Peyer's patch (tissue), 4 donors: ENCODE measurements at places on chromosomes 6 and 20.

DNA sequence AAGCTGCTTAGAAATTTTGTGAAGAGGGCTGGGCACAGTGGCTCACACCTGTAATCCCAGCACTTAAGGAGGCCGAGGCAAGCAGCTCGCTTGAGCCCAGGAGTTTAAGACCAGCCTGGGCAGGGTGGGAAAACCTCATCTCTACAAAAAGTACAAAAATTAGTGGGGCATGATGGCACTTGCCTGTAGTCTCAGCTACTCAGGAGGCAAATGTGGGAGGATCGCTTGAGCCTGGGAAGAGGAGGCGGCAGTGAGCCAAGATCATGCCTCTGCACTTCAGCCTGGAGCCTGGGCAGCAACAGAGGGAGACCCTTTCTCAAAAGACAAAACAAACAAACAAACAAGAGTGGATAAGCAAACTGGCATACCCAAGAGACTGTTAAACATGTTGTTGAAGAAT, 308.3 kb upstream of the ADGRB3 start:
- DNase-seq: peak; percentile 21

GRCh38 chr6:163483107-163483506, 68.6 kb downstream of the QKI start:
- no peak for DNase-seq

- DNase-seq: no peak
Measured at GRCh38 chr20:39298571-39299506, 336.7 kb downstream of the DHX35 start.

DNA sequence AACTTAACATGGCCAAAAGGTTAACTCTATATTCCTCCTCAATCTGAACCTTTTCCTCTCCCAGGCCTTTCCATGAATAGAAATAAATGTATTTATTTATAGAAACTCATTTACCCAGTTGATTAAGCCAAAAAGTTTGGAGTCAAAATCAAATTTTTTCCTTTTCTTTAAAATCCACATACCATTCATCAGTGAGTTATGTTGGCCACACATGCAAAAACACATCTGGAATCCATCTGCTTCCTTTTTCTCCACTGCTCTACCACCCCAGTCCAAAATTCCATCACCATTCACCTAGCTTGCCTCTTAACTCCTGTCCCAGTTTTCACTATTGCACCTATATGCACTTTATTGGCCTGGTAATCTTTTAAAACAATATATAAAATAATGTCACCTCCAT, 62.4 kb upstream of the TMEM200A start:
- no peak for DNase-seq

DNA sequence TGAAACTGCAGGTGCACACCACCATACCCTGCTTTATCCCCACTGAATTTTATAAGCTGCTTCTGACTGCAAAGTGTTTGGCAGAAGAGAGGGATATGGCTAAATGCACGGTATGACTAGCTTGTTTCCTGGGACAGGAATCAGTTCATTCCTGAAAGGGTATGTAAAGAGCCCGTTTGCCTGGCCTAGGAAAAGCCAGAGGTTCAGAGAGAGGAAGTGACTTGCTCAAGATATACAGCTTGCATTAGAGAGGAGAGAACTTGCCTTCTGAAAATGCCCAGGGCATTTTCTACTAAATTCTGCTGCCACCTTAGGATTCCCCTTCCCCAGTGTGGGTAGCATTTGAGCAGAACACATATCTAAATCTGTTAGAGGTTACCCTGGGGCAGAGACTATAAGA, 683 bp upstream of the GCNT2 start:
- no peak for DNase-seq

DNA sequence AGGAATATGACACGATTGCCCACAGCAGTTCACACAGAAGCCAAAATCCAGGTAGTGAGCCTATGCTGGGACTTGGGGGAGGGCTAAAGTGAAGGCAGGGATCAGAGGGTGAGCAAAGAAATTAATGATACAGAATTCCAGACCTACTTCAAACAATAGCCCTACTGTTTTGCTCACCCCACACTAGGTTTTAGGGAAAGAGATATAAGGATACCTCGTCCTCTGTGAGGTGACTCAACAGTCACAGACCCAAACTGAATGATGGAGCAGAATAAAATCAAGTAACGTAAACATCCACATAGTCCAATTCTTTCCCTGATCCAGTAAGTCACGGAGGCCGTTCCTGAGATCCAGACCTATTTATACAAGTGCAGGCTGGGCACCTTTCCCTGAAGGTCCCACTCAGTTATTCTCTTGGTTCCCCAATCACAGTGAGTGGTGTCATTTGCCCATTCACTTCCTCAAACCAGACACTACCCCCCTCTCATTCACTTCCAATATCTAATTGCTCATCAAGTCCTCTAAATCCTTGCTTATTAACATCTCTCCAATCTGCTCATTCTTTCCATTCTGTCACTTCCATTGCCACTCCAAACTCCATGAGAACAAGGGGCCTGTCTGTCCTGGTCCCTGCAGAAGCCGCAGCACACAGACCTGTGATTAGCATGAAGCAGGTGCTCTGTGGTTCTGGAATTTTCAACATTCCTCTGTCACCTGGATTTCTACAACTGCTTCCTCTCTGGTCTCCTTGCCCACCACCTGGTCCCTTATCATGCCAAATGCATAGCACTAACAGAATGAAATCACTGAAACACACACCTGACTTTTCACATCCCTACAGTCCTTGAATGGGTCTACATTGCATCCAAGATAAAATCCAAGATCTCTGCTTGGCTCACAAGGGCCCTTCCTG, 55.9 kb downstream of the ATXN1 start:
- DNase-seq: no peak

DNA sequence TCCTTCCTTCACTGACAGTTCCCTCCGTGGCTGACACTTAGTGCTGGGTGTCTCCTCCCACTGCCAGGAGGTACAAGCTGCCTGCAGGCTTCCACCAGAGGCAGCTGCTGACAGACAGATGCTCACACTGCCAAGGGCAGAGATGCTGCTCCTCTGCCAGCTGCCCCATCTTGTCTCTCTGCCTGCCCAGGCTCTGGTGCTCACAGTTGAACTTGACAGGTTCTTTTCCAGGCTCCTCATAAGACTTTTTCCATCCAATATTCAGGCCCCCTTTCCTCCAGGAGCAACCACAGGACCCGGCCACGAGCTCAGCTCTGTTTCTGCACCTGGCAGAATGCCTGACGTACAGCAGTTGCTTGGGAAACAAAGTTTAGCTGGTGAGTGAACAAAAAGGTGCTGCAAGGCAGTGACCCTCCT, 79.8 kb downstream of the PSMB1 start:
- DNase-seq: no peak

GRCh38 chr6:91710342-91710741, 1123.5 kb upstream of the MAP3K7 start:
- no peak for DNase-seq

DNA sequence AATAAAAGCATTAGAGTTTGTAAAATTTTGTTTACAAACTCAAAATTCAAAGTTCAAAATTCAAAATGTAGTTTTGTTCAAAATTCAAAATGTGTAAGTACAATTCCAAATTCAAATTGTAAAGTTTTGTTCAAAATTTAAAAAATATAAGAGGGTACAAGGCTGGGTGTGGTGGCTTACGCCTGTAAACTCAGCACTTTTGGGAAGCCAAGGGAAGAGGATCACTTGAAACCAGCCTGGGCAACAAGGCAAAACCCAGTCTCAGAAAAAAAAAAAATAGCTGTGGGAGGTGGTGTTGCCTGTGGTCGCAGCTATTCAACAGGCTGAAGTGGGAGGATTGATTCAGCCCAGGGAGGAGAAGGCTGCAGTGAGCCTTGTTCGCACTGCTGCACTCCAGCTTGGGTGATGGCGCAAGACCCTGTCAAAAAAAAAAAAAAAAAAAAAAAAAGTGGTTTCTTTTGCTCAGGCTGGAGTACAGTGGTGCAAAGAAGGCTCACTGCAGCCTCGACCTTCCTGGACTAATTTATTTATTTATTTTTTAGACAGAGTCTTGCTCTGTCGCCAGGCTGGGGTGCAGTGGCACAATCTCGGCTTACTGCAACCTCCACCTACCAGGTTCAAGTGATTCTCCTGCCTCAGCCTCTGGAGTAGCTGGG, 5.4 kb upstream of the ZBTB12 start:
- DNase-seq: no peak

DNA sequence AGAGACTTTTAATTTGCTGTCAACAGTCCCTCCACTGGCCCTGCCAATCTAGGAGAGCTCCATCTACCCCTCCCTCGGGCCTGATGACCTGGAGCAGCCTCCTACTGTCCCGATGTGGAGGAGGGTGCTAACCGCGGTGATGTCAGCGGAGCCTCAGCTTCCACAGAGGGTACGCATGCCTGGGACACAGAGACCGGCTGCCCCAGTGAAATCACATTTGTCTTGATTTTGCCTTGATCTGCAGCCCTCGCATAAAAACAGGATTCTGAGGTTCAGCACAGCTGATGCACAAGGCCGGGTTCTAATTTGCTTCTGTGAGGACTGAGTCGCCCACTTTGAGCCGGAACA, 77.6 kb downstream of the STK35 start:
- DNase-seq: no peak

DNA sequence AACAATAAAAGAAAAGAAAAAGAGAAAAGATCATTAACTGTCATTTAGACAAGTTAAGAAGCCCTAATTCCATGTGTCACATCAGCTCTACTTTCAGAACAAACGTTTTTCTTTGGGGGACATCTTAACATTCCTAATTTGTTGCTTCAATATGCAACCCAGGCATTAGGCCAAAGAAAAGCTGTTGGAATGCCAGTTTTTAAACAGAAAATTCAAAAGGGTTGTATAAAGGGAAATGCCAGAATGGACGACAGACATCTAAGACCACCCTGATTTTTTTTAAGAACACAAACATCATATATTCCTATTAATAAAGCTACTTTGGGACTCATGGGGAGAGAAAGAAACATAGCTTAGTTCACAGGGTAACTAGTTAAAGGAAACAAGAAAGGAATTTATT, 315.0 kb downstream of the GMDS start:
- no peak for DNase-seq

DNA sequence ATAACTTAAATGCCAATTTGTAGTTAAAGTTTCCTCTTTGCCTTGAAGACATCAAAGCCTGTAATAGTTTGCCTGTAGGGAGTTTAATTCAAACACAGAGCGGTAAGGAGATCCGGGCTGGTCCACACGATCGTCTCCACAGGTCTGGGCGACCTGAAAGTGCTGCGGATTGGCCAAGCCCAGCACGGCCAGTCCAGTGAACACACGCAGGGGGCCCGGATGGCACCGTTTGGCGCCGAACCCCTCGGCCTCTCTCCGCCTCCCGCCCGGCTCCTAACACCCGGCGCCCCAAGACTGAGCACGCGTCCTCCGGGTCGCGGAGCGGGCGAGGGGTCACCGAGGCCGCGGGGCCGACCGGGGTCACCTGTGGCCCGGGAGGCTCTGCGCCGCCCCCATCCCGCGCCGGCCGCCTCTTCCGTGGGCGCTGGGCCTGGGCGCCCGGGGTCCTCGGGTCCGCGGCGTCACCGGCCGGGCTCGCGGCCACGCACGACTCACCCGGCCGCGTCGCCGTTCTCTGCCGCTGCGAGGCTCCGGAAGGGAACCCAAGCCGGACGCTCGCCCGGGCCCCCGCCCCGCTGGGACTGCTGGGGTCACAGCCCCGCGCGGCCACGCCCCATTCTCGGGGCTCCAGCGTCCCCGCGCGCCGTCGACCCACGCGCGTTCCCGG, 481 bp downstream of the SERPINB6 start:
- peak; percentile 90 for DNase-seq

GRCh38 chr6:43060034-43060754, 763 bp downstream of the KLC4 start:
- no peak for DNase-seq

- no peak for DNase-seq
Measured at GRCh38 chr6:27839626-27840475, 72.3 kb downstream of the OR2B2 start.

DNA sequence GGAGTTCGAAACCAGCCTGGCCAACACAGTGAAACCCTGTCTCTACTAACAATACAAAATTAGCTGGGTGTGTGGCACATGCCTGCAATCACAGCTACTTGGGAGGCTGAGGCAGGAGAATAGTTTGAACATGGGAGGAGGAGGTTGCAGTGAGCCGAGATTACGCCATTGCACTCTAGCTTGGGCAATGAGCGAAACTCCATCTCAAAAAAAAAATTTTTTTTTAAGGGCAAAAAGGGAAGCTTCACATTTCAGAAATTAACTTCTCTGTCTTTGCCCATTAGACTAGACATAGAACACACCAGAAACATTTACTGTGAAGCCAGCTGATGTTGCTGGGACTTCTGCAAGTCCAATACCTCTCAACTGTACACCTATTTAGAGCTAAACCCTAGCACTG, 90.8 kb upstream of the HDAC2 start:
- no peak for DNase-seq

GRCh38 chr6:43024436-43024835, 3.0 kb downstream of the RRP36 start:
- no peak for DNase-seq

DNA sequence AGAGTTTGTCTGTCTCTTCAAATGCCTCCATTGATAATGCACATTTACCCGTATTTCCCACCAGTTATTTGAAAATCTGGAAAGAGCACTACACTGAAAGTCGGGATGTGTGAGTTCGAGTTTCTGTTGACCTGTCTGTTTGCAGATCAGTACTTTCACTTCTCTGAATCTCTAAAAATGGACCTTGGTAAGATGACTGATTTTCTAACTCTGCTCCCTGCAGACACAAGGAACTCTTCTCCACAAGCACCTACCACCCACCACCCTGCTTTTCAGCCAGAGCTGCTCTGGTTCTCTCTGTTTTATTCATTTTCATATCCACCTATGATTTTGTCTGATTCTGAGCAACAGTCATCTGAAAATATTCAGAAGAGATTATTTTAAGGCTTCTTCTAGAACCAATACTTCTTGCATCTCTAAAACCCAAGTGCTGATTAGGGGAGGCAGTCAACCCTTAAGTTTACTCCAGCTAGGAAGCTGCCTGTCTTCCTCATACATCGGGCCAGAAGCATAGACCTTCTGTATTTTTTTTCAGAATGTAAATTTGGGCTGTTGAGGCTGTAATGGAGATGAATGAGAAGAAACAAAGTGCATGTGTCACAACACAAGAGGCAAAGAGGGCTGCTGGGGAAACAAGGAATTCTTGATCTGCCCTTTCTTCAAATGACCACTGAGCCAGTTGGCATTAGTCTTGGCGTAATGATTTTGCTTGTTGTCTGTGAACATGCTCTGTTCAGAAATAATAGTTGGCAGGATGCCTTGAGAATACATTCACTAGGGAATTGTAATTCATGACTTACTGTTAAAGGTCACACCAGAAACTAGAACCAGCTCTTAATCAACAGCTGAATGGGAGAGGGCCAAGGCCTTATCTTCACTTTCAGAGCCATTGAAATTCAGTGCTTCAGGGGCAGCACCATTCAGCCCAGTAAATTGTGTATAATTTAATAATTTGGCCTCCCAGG, 85.4 kb upstream of the MYLIP start:
- DNase-seq: no peak

DNA sequence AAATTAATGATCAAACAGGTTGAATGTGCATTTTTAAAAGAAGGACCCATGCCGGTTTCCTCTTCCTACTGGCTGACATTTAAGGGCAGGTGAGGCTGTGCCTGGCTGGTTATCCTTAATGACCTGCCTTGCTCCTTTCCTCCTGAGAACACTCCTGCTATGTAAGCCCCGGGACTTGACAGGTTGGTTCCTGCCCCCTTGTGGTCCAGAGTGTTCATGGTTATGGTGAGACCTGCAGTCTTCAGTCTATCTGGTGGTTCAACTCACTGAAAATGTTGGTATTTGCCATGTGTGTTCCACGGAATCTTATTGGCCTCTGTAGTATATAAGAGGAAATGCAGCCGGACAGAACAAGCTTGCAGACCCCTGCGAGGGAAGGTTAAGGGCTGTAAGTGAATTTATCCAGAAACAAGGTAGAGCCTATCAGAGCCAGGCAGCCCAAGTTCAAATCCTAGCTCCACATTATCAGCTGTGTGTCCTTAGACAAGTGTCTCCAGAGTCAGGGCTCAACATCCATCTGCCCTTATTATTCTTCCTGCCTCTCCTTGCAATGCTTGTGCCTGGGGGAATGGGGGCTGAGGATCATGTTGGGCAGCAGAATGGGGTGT, 5.2 kb upstream of the BPIFA3 start:
- no peak for DNase-seq
